ENCODE measurements at places on chromosomes 16 and 17. TPM values are rescaled to one million over a fixed set of nuclear protein-coding genes. Genes with fewer than 3 reads are reported as not detected.

DNA sequence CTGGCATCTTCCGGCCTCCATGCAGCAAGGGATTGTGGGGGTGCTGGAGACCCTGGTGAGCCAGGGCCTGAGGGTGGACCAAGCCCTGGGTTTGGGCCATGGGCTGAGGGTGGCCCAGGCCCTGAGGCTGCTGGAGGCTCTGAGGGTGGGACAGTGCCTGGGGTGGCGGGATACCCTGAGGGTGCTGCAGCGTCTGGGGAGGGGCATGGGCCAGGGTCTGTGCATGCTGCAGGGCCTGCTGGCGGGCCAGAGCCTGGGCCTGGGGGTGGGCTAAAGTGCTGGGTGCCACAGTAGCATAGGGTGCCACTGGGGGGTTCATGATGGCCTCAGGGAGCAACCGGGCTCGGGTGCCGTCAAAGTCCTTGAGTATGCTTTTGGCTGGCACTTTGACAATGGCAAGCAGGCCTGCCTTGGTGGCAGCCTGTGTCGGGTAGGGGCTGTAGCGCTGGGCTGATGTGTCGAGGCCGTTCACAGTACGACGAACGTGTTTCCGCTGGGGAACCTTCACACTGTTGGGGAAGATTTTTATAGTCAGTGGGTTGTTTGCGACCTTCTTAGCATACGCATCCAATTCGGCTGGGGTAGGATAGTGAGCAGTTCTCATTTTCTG lies 15.6 kb downstream of the TRAF4 start:
- DNase-seq = no peak

DNA sequence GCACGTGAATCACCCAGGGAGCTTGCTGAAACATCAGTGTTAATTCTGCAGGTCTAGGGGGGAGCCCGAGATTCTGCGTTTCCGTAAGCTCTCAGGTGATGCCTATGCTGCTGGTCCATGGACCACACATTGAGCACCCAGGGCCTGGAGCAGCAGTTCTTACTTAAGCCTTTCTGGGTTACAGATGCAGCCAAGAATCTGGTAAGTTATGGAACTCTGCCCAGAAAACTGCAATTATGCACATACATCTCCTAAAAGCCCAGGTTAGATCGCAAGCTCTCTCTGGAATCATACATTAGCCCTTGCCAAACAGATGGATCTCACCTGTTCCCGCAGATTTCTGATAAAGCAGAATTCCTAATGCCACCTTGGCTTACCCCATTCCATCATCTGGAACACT lies 265.9 kb upstream of the SALL1 start:
- DNase-seq = no peak

- DNase-seq = no peak
These were observed 41.3 kb downstream of the RBBP6 start for GRCh38 chr16:24580665-24581064.

GRCh38 chr17:78450696-78451345 lies 72.4 kb downstream of the PGS1 start:
- DNase-seq = no peak

DNA sequence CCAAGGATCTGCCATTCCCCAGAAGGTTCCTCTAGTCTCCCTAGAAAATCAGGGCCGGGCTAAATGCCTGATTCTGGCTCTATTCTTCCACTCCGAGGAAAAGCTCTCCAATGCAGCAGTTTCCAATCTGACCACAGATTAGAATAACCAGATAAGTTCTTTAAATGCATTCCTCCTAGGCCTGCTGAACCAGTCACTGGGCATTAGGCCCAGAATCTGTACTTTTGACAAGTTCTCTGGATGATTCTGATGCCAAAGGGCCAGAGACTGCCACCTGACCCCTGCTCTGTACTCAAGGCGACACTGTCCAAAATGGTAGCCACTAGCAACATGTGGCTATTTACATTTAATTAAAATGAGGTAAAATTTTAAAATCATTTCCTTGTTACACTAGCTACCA lies 22.3 kb downstream of the MAP3K14 start:
- no peak for DNase-seq

- DNase-seq = no peak
These were observed 61.1 kb downstream of the NT5M start for GRCh38 chr17:17364338-17364667.

GRCh38 chr16:66446737-66447136 lies 19.6 kb downstream of the BEAN1 start:
- DNase-seq = no peak

GRCh38 chr16:85570735-85571562 lies 42.2 kb upstream of the GSE1 start:
- no peak for DNase-seq

DNA sequence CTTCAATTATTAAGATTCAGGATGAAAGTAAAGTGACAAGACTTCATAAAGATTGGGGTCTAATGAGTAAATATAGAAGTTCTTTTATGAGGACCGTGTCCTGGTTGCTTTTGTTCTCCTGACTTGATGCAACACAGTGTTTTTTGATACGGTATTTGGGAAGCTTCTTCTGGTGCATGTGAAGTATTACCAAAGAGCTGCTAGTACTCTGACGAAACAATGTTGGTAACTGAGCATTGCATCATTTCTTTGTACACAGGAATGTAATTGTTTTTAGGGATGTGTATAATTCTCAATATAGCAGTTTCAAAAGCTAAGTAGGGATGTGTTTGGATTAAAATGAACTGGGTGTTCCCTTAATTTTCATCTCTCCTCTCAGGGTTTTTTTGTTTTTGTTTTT lies 15.9 kb downstream of the KPNB1 start:
- no peak for DNase-seq

DNA sequence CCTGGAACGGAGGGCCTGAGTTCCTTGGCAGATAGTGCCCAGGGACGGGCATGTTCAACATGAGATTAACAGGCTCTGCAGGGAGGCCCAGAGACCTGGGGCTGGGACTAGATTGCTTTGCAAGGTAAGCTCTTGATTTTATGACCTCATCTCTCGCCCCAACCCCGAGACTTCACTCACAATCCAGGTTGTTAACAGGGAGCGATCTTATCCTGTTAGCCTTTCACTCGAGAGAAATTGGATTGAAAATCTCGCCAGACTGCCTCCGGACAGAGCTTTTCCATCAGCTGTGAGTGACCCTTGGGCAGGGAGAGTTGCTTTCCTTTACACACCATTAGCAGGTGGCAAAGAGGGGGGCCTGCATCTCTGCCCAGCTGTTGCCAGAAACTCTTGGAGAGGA lies 521.7 kb upstream of the EEF2KMT start:
- no peak for DNase-seq

- DNase-seq = no peak
These were observed 671.0 kb upstream of the C16orf82 start for GRCh38 chr16:26395700-26396099.

DNA sequence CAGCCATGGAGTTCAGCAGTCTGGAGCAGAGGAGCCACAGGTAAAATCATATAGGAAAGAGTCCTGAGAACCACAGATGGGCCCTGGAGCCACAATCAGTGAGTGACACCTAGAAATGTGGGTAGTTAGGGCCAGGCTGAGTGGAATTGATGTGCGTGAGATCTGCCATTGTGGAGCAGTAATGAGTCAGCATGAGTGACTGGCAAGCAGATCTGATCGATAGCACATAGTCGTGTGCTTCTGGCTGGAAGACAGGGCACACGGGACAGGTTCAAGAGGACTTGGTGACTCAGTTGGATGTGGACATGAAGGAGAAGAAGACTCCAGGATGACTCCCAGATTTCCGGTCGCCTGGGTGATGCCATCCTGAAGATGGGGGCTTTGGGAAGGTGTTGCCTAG lies 12.3 kb downstream of the ADORA2B start:
- no peak for DNase-seq

DNA sequence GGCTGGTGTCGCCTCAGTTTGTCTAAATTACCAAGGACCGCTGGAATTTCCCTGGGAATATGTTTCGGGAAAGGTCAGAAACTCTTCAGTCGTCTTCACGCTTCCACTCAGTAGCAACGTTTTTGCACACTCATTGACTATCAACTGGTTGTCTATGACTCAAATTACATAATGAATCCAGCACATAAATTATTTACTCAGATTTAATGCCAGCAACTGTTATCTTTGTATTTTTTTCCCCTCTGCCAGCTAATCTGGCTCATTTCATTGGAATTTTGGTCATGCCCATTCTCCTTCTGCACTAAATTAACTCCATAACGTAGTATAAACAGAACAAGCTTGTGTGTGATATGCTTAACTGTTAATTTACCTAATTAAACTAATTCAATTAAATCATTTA lies 372.7 kb upstream of the ZFHX3 start:
- no peak for DNase-seq

DNA sequence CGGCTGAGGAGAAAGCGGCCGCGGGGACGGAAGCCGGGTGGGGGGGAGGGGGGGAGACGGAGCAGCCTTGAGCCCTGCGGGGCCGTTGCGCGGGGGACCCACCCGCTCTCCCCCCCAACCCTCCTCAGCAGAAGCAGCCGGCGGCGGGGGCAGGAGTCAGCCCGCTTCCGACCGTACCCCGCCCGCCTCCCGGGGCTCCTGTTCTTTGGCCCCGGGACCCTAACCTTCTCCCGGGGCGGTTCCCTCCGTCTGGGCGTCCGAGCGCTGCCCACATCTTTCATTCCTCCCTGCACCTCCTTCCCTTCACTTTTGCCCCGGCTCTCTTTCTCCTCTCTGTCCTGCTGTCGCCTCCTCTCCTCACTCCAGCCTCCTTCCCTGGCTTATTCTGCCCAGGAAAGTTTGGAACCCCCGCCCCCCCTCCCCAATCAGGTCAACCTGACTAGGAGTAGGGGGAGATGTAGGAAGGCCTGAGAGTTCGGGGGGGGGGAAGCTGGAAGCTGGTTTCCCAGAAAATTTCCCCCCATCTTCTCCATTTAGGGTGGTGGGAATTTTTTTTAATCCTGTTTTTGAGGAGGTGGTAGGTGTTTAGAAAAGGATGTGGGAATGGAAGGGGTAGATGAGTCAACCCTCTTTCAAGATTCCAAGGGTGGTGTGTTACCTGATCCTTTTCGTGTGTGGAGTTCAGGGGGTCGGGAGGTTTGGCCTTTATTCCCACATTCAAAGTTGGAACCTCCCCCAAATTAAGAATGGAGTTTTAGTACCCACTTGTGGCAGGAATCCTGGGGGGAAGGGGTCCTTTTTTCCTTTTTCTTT lies 427 bp upstream of the NLK start:
- no peak for DNase-seq

DNA sequence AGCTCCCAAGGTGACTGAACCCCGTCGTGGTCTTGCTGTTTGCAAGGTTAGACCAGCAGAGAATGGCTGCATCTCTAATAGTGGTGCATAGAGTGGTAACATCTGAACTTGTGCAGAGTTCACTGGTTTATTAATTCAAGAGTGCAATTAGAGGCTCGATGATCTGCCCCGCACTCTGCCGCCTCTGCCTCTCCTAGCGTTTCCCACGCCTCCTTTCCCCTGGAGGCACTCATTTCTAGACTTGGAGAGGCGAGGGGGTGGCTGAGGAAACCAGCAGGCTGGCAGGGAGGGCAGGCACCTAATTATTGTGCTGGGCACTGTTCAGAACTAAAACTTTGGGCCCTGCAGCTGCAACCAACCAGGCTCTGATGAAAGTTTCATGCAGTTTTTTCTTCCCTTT lies 363.5 kb upstream of the EEF2KMT start:
- DNase-seq = no peak

- peak; percentile 94 for DNase-seq
These were observed at the start of gene YBX2 for GRCh38 chr17:7294614-7295153. TSS of gene YBX2 (minus strand) at chr17:7294639. CDS start at chr17:7294500, 139 bp downstream.

DNA sequence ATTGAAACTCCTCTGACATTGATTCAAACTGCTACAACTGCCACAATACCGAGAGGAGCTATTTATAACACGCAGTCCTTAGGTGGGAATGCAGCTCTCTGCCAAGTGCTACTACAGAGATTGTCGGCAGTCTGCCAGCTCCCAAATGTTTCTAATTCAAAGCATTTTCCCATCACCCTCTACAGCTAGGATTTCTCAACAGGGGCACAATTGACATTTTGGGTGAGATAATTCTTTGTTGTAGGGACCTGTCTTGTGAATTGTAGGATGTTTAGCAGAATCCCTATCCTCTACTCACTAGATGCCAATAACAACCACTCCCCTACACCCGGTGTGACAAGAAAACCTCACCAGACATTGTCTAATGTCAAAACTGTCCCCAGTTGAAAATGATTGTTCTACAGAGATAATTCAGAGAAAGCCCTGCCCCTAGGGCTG lies 7.8 kb upstream of the N4BP1 start:
- DNase-seq = no peak

DNA sequence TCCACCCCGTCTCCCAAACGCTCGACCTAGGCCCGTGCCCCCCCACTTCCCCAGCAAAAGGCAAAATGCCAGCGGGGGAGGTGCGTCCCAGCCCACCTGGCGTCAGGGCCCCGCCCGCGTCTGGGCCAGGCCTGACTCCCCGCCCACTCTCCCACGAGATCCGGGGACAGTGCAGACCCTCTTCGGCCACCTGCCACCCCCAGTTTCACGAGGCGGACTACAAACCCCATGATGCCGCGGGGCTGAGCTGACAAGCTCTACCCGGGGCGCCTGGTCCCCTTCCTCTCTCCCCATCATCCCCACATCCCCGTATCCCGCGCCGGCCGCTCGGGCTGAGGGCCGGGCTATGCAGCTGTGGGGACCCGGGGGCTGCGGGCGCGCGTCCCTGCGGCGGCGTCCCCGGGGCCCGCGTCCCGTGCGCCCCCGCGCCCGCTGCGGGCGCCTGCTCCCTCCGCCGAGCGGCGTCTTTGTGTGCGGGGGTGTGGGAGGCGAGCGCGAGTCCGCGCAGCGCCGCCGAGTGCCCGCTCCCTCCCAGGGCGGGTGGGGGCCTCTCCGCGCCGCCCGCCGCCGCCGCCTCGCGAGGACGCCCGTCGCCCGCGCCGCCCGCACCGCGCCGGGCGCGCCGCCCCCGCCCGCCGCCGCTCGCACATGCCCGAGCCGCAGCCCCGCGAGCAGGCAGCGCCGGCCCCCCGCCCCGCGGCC lies at the start of gene ANKRD13B:
ANKRD13B (plus strand) TSS at position 283 of the 702 bp plus-strand sequence. CDS start 490 bp downstream, outside the sequence.
- DNase-seq = peak; percentile 66

DNA sequence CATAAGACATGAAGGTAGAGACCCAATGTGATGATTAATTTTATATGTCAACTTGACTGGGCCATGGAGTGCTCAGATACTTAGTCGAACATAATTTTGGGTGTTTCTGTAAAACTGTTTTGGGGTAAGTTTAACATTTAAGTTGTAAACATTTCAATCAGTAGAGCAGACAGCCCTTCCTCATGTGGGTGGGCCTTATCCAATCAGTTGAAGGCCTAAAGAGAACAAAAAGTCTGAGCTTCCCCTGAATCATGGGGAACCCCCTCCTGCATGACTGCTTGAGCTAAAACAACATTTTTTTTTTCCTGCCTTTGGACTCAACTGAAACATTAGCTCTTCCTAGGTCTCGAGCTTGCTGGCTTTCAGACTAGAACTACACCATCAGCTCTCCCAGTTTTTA lies 327.3 kb upstream of the SOX9 start:
- no peak for DNase-seq

GRCh38 chr17:72387969-72388368 lies 267.1 kb downstream of the SOX9 start:
- DNase-seq = no peak

ACSM5 gene
- 0.20 TPM for total RNA-seq

KRT16 gene
- not detected for total RNA-seq

CALB2 gene
- 0.74 TPM for total RNA-seq

RDM1 gene
- 0.66 TPM for total RNA-seq

MAPT gene
- total RNA-seq = 2.9 TPM

CNTNAP1 gene
- 5.0 TPM for total RNA-seq

KRTAP9-2 gene
- total RNA-seq = not detected

ELMO3 gene
- total RNA-seq = 75.6 TPM

SYNRG gene
- total RNA-seq = 34.1 TPM

Measured in colonic mucosa (tissue), 4 donors.